ENCODE measurements at places on chromosomes 4 and X.

DNA sequence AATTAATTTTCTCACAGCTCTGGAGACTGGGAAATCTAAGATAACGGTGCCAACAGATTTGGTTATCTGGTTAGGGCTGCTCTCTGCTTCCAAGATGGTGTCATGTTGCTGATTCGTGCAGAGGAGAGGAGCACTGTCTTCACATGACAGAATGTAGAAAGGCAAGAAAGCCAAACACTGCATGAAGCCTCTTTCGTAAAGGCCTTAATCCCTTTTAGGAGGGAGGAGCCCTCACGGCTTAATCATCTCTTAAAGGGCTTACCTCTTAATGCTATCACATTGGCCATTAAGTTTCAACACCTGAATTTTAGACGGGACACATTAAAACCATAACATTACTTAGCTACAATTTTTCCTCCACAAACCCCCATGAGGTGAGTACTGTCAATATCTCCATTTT lies 174.1 kb downstream of the COX18 start:
- DNase-seq = no peak

GRCh38 chr4:7704625-7705024 lies 235.0 kb downstream of the AFAP1 start:
- DNase-seq = no peak

- DNase-seq = no peak
Measured at GRCh38 chr4:3787489-3788365, 21.5 kb downstream of the ADRA2C start.

- no peak for DNase-seq
Measured at GRCh38 chrX:67574696-67575095, 30.9 kb downstream of the AR start.

DNA sequence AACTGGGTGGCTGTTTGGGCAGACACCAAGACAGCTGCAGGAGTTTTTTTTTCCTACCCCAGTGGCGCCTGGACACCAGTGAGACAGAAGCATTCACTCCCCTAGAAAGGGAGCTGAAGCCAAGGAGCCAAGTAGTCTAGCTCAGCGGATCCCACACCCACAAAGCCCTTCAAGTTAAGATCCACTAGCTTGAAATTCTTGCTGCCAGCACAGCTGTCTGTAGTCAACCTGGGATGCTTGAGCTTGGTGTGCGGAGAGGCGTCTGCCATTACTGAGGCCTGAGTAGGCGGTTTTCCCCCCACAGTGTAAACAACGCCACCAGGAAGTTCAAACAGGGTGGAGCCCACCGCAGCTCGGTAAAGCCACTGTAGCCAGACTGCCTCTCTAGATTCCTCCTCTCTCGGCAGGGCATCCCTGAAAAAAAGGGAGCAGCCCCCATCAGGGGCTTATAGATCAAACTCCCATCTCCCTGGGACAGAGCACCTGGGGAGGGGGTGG lies 171.4 kb downstream of the ARHGEF9 start:
- DNase-seq = no peak
